Mesangial cell (primary cell): ENCODE measurements at places on chromosomes 7 and 10. TPM values are rescaled to one million over a fixed set of nuclear protein-coding genes. Genes with fewer than 3 reads are reported as not detected.

Gene BTBD16
- 1.4 TPM in 1 of 2 replicates, not detected in the other for total RNA-seq

Gene CDK14
- total RNA-seq: 14.3 and 18.3 TPM in 2 replicates

Gene GRID1
- 0.13 TPM in 1 of 2 replicates, not detected in the other for total RNA-seq

Gene ZNF138
- total RNA-seq: 5.1 and 5.3 TPM in 2 replicates

Gene LRRC61
- 21.7 and 40.2 TPM in 2 replicates for total RNA-seq

Gene MYPN
- 0.49 TPM in 1 of 2 replicates, not detected in the other for total RNA-seq
